Left cardiac atrium (tissue), 4 donors: ENCODE measurements at places on chromosomes 2 and 18. TPM values are rescaled to one million over a fixed set of nuclear protein-coding genes. Genes with fewer than 3 reads are reported as not detected.
A peak's percentile ranks its signal among the peaks of the same experiment; 100 is the strongest.

Gene NCOA1
- 34.3 TPM for total RNA-seq

- peak; percentile 34 for DNase-seq
Measured at GRCh38 chr18:26656431-26656943, 108.1 kb upstream of the KCTD1 start.

DNA sequence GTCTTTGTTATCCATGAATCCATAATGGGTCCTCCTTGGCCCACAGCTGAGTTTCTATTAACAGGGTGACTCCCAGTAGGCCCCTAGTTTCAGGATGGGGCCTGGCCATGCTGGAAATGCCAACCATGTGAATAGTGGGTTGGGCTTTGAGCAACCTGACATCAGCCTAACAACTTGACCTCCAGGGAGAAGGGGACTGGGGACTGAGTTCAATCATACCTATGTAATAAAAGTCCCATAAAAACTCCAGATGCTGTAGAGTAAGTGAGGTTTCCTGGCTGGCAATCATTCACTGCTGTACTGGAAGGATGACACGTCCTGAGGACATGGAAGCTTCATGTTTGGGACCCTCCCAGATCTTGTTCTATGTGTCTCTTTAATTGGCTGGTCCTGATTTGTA lies 7.9 kb downstream of the REV1 start:
- DNase-seq, result no peak

Gene RNASEH1
- 17.3 TPM for total RNA-seq

GRCh38 chr2:162433491-162433890 lies 89.6 kb downstream of the GCA start:
- no peak for DNase-seq

DNA sequence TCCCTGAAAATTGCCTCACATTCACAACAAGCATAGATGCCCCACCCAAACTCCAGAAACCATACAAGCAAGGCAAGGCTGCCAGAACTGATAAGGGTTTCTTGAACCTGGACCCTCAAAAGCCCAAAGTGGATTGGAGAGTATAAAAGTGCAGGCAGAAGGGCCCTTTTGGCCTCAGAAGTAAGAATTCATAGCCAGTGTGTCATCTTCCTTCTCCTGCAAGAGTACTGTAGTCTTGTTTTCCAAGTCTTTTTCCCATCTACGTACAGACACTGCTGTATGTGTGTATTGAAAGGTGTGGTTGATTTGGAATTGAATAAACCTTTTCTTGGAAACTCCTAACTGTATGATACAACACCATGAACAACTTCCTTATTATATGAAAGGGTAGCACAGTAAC lies 46.8 kb downstream of the ZC3H15 start:
- DNase-seq, result no peak

Gene PLCD4
- 0.73 TPM for total RNA-seq

Gene C2orf80
- total RNA-seq, result not detected

DNA sequence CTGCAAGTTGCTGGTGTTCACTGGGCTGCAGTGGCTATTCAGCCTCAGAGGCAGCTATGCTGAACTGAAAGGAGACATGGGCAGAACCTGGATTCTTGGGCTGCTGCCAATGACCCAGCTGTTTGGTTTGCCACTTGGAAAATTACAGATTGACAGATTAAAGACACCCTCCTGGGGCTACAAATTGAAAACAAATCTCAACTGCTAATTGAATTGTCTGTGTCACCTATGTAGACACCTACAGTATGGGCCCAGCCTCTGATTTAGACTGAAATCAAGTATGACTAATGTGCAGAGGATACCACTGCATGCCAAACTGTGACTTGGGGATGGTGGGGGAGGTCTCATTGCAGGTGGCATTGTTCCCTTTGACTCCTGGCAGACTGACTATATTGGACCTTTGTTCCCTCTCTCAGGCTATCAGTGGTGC lies 42.8 kb downstream of the ITSN2 start:
- peak; percentile 44 for DNase-seq

Gene INO80D
- total RNA-seq, result 10.8 TPM

DNA sequence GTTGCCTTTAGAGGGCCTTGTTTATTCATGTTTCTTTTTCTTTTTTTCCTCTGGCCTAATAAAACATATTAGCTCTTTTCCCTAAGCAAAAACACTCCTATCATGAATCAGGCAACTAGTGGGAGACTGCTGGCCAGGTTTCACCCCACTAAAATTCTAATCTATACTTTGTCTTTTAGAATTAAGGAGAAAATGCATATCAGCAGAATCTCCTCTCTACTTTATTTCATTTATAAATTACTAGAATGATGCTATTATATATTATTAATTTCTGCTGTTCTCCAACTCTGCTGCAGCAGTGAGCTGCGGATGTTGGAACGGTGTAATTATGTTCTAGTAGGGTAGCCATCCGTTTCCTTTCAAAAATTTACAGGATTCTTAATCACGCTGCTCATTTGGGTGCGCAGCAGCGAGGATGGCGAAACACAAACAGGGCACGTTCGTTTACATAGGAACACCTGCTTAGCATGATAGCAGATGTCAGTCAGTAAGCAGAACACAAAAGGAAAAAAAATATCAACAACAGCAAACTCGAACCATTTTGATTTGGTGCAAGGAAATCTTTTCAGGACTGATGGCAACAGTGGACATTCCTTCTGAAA lies 30.5 kb downstream of the ZEB2 start:
- DNase-seq, result no peak

- DNase-seq, result no peak
Measured at GRCh38 chr2:69716555-69717120, 25.3 kb upstream of the ANXA4 start.

- DNase-seq, result no peak
Measured at GRCh38 chr18:34567857-34568256, 142.2 kb upstream of the DTNA start.

Gene FER1L5
- not detected for total RNA-seq

GRCh38 chr18:36179562-36180355 lies 7.5 kb upstream of the MOCOS start:
- DNase-seq, result peak; percentile 80

Gene NEB
- 24.7 TPM for total RNA-seq

DNA sequence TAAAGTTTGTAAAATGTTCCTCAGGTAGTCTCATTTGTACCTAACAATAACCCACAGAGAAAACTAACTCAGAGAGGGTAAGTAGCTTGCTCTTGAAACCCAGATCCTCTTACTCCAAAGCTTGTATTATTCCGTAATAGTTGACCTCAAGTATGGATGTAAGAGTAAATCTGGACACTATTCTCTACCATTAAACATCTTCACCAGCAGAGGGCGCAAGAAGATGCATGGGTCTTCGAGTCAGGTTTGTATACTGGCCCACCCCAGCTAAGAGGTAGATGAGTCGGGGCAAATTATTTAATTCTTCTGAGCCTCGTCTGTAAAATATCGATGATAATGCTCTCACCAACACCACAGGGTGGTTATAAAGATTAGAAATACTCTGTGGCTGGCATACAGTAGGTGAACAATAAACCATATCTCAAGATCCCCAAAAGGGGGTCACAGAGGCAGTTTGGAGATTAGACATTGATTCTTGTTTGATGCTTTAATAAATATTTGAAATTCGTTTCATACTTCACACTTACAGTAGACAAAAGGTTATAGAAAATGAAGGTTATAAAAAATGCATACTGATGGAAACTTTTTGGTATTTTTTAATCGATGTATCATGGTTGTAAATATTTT lies 3.5 kb upstream of the CABLES1 start:
- DNase-seq, result peak; percentile 59

DNA sequence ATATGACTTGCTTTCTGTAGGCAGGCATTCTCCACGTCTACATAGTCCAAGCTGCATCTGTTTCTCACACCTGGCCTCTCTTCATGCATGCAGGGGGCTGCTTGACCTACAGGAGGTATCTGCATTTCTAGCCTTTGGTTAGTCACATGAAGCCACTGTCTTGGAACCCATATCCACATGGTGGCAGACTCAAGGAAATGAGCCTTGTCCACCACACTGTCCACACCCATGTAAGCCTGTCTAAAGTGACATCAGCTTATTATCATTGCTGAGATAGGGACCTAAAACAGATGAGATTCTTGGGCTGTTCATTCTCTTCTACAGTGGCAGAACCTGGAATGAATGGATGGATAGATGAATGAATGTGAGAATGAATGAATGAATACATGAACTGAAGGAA lies 160.4 kb downstream of the DOCK10 start:
- DNase-seq, result no peak

Gene ST8SIA5
- 5.2 TPM for total RNA-seq

- no peak for DNase-seq
Measured at GRCh38 chr18:47987388-47987699, 56.9 kb upstream of the SMAD2 start.

Gene SPATS2L
- total RNA-seq, result 95.7 TPM

- no peak for DNase-seq
Measured at GRCh38 chr2:153106802-153107477, 371.6 kb downstream of the RPRM start.

Gene IL1B
- 0.59 TPM for total RNA-seq

GRCh38 chr2:177535958-177536504 lies 143.5 kb downstream of the AGPS start:
- DNase-seq, result no peak

Gene CNGA3
- total RNA-seq, result not detected

- DNase-seq, result no peak
Measured at GRCh38 chr2:174554529-174555150, 43.0 kb downstream of the WIPF1 start.

DNA sequence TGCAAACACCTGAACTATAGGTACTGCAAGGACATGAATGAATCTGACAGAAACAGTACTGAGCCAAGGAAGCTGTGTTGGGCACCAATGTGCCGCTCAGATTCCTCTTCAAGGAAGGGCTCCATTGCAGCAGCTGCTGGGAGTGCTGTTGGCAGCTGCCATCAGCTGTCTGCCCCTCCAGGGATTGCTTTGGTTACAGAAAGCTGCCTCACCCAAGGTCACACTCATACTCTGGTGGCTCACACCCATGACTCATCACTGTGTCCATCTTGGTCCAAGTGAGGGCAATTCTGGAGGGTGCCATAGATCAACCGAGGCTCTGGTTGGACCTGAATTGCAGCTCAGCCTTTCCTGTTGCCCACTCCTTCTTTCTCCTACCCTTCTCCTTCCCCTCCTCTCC lies 24.4 kb upstream of the TRPM8 start:
- DNase-seq, result no peak

- DNase-seq, result no peak
Measured at GRCh38 chr2:44934983-44935728, 6.3 kb upstream of the SIX3 start.

- no peak for DNase-seq
Measured at GRCh38 chr2:101909760-101910159, 82.0 kb upstream of the IL1R2 start.

- no peak for DNase-seq
Measured at GRCh38 chr2:3126911-3127621, 250.6 kb downstream of the EIPR1 start.

DNA sequence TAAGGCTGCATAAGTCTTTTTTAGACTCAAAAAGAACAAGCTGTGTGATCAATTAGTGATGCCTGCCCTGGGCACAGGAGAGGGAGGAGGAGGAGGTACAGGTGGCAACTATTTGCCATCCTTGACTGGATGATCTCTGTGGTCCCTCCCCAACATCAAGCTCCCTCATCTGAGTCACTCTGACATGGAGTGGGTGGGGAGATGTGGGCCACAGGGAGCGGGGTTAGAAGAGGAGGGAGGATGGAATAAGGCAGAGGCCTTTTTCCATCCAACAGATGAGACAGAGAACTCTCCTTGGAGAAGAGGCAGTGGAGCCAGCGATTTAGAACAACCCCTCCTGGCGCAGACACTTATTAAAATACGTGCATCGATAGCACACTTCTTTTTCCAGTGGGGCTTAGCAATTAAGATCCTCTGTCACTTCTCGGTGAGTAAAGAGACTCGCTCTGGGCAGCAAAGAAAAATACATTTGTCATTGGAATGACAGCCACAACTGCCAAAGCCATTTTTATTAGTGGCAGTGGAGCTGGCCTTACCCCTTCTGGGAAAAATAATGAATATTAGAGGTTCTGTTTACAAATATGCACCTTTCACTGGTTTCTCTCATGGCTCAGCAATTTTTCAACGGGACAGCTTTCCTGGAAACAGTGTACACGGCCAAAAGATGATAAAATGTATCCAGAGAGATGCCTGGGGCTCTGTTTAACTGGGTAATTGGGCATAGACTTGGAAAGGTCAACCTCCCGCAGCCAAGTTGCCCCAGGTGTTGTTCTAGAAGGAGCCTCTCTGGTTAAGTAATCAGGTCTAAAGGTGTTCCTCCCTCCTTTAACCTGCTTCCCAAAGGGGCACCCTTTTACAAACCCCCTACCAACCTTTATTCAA lies 238.4 kb upstream of the CXCR4 start:
- DNase-seq, result no peak

- no peak for DNase-seq
Measured at GRCh38 chr2:112588611-112589045, 4.2 kb downstream of the CHCHD5 start.

DNA sequence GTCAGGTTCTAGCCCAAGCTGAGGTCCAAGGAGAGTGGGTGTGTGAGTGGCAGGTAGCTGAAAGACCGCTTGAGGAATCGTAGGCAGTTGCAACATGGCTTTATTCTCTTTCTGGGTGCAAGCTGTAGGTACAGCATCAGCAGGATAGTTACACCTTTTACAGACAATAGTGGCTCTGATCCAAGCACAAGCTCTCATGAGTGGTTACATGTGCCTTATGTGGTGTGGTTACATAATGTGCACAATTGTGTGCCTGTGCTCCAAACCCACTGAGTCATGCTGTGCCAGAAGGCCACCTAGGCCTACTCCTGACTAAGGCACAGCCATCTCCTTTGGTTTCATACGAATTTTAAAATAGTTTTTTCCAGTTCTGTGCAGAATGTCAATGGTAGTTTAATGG lies 227.6 kb downstream of the SATB2 start:
- DNase-seq, result no peak

Gene CRYBA2
- total RNA-seq, result not detected

Gene MEP1B
- total RNA-seq, result not detected

GRCh38 chr2:6913415-6914157 lies 3.6 kb upstream of the RNF144A start:
- DNase-seq, result no peak

DNA sequence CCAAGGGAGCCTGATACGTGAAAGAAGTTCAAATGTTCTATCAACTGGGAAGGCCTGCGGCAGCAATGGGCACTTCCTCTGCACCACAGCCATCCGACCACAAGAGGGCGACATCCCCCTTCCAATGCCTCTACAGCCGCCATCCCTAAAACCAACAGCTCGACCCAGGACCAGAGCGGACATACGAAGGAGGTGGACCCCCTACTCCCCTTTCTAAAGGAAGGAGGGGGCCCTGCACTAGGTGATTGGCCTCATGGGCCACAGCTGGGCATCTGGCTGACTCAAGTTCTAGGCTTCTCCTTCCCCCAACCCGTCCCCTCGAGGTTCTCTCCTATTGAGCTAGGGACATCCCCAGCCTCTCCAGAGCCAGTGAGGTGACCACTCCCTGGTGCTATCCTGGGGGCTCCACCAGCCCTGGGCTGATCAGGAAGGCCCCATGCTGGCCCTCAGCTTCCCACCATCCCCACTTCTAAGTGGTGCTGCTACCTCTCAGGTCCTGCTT lies 217.2 kb downstream of the TNS1 start:
- DNase-seq, result peak; percentile 81

DNA sequence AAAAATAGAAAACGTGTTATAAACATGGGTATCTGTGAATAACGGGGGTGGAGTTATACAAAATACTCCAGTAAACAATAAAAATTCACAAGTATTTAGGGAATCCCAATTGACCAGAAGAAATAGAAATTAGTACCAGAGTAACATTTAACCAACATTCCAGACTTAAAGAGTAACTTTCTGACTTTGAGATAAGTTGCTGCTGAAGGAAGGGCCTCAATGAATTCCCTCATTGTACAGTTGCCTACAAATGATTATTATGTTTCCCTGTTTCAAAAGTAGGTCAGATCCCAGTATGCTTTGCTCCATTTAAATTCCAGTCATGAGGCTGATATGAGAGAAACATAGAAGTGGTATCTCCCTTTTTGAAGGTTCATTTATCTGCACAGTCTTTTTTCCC lies 88.3 kb upstream of the KCNH7 start:
- no peak for DNase-seq
